ENCODE measurements at places on chromosomes 2 and 18. TPM values are rescaled to one million over a fixed set of nuclear protein-coding genes. Genes with fewer than 3 reads are reported as not detected.

- no peak for DNase-seq
These were observed 35.5 kb upstream of the PELI1 start for GRCh38 chr2:64179582-64180321.

Gene LYPD6
- 1.2 TPM for total RNA-seq

Gene ZNF396
- total RNA-seq: 2.2 TPM

DNA sequence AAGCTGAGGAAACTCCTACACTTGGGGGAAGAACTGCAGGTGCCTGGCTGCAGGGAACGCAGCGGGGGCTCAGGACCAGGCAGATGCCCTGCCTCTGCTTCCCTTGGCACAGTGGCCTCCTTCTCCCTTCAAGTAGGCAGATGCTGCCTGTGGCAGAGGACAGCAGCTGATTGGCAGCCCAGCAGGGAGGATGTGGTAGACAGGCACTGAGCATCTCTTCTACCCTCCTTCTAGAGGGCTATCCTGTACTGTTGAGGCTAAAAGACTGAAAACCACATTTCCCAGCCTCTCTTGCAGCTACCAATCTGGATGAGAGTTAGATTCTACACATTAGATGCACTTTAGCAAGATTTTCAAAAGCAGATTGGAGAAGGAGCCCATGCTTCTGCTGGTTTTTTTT is 105.7 kb downstream of the MSH2 start:
- no peak for DNase-seq

- no peak for DNase-seq
These were observed 34.6 kb downstream of the SETBP1 start for GRCh38 chr18:44715245-44715644.

GRCh38 chr18:1846640-1847039 is 724.7 kb downstream of the METTL4 start:
- no peak for DNase-seq

GRCh38 chr18:37524139-37524497 is 41.5 kb downstream of the CELF4 start:
- DNase-seq: no peak

DNA sequence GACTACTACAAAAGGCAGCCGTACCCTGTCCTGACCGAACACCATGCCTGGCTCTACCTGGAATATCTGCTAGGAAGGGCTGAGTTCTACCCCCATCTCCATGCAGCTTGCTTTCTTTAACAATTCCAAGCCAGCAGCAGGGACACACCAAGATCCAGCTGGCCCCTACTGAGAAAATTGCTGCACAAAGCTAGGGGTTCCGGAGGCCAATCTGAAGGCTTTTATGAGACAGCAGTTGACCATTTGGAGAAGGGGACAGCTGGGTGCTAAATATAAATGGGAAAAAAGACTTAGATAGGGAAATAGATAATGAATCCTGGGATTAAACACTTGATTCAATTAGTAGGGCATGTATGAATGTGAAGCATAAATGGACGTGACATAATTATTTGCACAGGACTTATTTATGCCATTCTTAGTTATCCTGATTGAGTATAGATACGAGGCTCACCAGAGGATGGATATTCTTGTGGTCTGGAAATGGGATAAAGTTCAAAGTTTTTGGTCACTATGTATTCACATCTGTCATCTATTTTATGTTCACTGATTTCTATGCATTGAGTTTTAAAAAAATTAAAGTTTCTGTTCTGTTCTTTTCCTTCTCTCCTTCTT is 204.0 kb downstream of the ZNF521 start:
- DNase-seq: no peak

DNA sequence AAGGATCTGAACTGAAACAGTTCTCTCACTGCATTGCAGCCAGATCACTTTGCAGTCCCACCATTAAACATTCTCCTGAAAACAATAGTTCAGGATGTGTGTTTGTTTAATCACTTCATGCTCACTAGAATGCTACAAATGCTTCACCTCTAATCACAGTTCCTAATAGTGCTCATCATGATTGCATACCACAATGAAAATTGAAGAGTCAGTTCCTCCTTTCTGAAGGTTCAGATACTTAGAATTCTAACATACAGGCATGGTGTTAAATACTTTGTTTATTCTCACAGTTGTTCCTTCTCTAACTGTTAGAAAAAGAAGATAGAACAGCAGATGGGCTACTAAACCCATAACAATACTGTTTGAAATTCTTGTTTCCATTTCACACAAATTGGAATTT is 622.3 kb upstream of the ACVR2A start:
- DNase-seq: no peak

DNA sequence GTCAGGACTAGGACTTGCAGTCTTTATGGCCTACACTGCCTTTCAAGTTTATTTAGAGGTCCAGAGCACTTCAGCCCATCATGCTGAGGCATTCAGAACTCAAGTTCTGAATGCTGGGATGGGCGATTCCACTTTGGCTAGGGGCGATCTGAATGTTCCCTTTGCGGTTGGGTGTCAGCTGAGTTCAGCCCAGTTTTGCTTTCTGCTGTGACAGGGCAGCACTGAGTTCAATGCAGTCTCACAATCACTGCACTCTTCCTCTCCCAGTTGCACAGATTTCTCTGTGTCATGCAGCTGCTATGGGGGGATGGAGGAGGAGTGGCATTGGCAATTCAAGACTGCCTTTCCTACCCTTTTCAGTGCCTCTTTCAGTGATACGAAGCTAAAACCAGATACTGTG is 1232.0 kb upstream of the FAM98A start:
- no peak for DNase-seq

DNA sequence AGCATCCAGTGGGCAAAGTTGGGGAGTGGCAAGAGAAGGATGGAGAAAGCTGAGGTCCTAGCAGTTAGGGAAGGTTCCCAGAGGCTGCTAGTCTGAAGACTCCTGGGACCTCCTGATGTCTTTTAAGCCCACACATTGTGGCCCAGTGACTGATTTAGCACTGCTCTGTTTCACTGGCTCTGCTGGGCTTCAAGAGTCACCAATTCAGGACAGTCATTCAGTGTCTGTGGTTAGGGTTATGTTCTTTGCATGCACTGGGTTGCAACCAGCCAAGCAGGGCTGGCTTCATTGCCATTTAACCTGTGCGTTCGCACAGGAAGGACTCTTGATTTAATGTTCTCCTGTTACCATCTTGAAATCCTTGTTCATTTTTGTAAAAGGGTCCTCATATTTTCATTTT is 199.2 kb downstream of the ICOS start:
- DNase-seq: no peak

DNA sequence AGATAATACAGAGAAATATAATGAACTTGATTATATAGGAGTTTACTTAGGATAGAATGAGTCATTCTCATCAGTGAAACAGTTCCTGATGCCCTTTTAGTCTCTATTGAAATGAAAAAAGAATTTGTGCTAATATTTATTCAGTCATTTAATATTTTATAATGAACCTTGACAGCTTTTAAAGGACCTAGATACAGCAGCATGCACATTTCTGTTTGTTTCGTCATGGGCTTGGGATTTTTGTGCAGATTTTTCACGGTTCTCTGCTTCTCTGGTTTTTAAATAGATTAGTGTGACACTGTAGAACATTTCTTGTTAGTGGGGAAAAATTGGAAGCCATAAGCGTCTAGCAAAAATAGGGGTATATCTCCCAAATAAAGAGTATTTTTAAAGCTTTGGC is 60.7 kb downstream of the NABP1 start:
- DNase-seq: no peak

DNA sequence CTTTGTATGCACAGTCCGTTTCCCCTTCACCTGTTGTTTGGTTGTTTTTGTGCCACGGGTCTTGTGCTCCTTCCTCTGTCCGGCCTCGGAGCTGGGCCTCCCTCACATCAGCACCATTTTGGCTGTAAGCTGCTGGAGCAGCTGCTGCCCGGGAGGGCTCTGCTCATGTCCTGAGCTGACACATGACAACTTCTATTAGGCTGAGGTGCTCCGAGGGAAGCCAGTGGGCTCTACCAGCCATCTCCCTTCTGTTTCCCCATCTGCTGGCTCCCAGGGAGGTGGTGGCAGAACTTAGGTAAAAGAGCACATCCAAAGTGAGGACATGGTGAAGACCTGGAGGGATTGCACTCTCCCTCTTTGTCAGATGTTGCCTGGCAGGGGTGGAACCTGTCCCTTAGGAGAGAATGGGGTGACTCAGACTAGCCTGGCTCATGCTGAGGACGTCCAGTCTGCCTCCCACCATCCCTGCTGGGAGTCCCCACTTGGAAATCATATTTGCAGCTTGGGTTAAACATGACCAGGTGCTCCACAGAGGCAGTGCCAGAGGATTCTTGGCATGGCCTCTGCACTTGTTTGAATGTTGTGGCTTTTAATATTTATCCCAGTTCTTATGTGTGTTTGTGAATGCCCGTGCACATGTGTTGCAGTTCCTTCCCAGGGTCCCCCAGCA is 49.8 kb upstream of the TNP1 start:
- no peak for DNase-seq

DNA sequence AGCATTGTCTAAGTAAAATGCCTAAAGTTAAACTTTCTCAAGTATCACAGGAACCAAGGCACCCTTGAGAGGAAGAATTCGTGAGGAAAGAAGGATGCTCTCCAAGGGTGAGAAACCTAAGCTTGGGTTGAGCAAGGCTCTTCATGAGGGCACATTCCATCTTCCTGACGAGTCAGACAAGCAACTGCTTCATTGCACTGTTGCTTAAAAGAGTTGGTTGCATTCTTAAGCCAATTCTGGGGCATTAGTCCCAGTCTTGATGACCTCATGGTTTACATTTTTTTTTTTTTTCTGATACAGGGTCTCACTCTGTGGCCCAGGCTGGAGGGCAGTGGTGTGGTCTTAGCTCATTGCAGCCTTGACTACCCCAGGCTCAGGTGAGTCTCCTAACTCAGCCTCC is 237.5 kb downstream of the ACTR3 start:
- DNase-seq: no peak

GRCh38 chr2:143139835-143140393 is 10.7 kb downstream of the ARHGAP15 start:
- no peak for DNase-seq

DNA sequence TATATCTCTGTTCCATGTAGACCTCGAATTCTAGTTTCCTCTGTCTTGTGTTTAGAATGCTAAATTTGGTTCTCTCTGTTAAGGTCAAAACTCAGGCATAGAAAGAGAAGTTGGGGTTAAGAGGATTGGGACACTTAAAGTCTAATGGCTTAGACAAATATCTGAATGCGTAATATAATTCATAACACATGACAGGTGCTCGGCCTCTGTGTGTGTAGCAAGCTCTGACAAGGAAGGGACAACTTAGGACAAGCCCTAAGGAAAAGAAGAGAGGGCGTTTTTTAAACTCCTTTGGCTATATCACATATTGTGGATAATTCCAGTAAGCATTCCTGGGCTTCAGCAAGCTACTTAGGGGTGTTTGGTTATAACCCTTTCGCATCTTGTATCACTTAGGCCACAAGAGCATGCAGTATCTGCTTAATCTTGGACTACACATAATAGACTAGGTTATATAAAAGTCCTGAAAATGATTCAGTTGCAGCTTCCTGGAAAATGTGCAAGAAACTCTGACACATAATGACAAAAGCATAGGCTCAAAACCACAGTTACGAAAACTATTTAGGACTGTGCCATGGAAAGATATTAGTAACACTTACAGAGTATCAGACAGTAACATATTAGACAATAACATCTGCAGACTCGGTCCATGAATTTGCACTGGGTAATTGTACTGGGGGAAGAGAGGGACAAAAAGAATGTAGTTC is 16.1 kb upstream of the CREB1 start:
- DNase-seq: no peak

- DNase-seq: no peak
These were observed 16.5 kb upstream of the SLC16A14 start for GRCh38 chr2:230085201-230085600.

Gene DSEL
- 28.7 TPM for total RNA-seq

- DNase-seq: no peak
These were observed 259.8 kb upstream of the RASGRP3 start for GRCh38 chr2:33216508-33217182.

Gene CGREF1
- total RNA-seq: 9.3 TPM

DNA sequence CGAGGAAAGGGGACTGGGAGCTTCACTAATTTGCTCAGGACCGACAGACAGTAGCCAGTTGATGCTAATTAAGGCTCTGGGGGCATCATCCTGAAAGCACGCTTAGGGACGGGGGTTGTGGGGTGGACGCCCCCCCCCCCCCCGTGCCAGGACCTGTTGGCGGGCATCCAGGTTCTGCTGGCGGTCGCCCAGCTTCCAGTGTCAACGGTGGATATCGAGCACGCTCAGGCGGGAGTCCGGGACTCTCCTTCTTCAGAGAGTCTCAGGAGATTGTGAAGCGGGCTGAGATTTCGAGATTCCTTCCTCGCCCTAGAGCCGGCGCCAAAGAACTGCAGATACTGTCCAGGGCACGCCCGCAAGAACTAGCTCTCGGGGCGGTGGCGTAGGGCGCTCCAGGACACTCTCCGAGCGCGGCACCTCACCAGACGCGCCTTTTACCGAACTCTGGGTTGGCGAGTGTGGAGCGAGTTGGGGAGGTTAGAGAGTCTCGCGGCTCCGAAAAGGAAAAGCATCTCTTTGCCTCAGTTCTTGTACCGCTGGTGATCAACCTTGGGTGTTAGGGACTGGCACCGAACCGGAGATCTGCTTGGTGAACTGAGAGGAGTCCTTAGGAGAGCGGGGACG is 5.6 kb downstream of the RAX start:
- no peak for DNase-seq

DNA sequence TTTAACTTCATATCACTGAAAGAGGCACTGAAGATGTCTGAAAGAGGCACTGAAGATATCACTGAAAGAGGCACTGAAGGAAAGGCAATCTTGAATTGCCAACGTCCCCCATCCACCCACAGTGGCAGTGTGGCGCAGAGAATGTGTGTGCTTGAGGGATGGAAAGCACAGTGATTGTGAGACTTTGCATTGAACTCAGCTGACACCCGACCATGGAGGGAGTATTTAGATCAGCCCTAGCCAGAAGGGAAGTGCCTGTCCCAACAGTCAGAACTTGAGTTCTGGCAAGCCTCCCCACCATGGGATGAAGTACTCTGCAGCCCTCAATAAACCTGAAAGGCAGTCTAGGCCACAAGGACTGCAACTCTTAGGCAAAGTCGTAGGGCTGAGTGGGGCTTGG is 33.8 kb downstream of the MAP4K3 start:
- no peak for DNase-seq

GRCh38 chr2:23367760-23368159 is 17.2 kb upstream of the KLHL29 start:
- no peak for DNase-seq

- no peak for DNase-seq
These were observed 58.4 kb downstream of the KCTD18 start for GRCh38 chr2:200451511-200451910.

Gene GPR75
- total RNA-seq: 6.3 TPM

GRCh38 chr2:211455216-211455841 is 898.9 kb downstream of the CPS1 start:
- DNase-seq: no peak

DNA sequence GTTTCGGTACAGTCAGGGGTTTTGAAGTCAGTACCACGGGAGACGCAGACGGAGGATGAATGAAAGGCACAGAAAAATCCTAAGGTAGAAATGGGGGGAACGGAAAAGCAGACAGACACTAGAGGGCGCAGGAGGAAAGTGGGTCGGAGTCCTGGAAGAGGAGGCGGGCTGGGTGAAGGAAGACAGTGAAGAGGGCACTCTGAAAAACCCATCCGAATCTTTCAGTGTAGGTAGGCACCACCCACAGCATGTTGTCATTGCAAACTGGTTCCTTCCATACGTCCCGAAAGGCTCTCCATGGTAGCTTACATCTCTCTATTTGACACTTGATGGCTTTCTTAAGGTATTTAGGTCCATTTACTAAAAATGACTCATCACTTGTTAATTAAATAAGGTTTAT is 18.5 kb upstream of the ZNF236 start:
- no peak for DNase-seq

Measured in omental fat pad (tissue), 4 donors.